ENCODE measurements at places on chromosomes 13 and 19.

DNA sequence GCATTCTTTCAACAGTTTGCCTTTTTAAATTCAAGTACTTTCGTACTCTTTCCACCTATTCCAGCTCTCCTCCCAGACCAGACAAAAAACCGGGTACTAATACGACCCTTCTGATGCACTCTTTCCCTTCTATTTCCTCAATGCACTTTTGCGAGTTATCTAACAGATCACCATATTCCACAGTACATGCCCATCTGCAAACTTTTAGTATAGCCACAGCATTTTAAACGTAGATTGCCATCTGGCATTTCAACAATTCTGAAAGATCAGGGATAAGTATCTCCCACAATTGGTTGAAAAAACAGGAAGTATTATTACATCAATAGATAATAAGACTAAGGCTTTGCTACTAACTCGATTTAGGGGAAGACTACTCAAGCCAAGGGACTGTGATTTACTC is 31.5 kb downstream of the RBM26 start:
- DNase-seq = no peak

DNA sequence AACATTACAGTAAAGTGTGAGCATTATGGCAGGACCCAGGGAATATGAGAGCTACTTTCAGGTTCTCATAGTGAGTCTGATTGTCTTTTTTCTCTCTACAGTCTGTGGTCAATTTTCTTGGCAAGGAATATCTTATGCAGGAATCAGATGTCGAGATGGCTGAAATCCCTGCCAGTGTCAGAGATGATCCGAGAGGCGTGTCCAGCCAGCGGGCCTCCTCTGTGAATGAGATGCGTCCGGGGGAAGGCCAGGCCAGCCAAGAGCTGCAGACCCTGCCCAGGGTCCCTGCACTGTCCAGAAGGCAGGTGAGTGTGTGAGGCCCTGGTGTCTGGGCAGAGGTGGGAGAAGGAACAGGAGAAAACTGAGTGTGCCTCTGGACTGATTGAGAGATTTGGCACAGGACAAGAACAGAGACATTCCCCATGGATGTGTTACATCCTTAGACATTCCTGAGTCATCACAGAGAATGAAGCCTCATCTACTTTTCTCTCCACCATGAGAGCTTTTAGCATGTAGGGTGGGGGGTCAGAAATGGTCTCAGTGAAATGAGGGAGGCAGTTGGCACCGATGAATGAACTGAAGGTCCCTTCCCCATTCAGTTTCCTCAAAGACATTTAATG is 27.3 kb upstream of the EDDM13 start:
- no peak for DNase-seq

- DNase-seq = no peak
Observed at GRCh38 chr19:8213827-8214672, 4.9 kb downstream of the CERS4 start.

GRCh38 chr13:106475852-106476251 is 59.6 kb downstream of the EFNB2 start:
- no peak for DNase-seq
